ENCODE measurements at places on chromosomes 3 and 15.

GRCh38 chr3:67386451-67386850 is 268.0 kb downstream of the SUCLG2 start:
- no peak for DNase-seq

DNA sequence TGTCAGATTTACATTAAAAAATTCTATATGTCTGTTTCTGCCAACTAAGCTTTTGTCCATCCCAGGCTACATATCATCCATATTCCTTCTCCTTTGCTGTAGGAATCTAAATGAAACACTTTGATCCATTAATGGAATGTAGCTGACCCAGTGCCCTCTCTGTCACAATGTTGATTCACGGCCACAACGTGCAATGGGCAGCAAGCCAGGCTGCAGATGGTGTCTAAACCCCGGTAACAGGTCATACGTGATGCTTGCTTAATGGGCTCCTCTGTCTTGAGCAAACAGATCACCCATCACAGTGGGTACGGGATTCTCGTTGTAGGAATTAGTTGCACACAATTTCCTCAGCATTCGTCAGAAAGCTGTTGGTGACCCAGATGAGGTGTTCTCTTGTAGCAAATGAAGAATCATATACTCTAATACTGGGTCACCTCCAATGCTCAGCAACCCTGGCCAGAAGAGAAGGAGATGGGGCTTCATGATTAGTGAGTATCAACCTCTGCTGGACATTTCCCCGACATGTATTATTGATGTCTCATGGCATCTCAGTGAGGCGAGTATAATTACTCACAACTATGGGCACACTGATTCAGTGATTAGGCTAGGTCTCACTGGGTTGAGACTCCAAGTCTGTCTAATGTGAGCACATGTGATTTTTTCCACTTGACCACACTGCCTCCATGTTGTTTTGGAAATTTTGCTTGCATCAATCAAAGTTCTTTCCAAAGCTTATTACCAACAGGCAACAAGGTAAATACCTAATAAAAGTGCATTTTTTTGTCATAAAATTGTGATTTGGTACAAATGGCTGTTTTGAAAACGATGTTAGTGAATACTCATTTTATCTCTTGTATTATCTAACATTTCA is 12.9 kb upstream of the DCBLD2 start:
- no peak for DNase-seq

DNA sequence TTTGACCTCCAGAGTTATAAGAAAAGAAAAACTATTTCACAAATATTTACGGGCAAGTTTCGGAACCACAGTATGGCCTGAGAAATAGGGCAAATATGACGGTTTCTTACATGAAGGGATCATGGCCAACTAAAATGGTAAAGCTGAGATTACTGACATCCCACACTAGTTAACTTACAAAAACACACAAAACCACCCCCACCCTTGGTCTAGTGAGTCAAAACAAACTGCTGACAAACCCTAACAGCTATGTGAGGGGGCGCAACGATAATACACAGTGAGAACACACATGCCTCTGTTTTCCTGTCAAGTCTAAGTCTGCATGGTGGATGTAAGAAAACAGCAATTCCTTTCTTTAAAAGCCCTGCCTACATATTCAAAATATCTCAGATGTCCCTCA is 32.3 kb downstream of the CBLB start:
- peak; percentile 71 for DNase-seq

GRCh38 chr15:51709031-51709430 is 27.7 kb downstream of the SCG3 start:
- DNase-seq, result no peak

DNA sequence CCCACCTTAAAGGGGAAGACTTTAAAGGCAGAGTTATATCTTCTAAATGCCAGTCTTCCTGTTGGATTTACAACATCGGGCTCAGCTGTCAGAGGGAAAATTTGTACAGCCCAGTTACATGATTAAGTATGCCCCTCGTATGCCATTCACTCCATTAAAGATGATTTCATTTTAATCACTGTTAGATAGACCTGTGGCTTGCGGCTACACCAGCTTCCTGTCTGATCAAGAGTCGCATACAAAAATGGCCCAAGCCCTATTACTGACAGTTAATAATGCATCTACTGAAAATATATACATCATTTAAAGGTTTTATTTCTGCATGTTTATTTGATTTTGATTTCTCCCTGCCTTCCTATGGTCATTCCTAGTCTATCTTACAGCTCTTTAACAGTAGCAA is 7.1 kb downstream of the EIF4E3 start:
- DNase-seq, result no peak

GRCh38 chr15:90807074-90807785 is 61.2 kb upstream of the FURIN start:
- DNase-seq, result no peak

DNA sequence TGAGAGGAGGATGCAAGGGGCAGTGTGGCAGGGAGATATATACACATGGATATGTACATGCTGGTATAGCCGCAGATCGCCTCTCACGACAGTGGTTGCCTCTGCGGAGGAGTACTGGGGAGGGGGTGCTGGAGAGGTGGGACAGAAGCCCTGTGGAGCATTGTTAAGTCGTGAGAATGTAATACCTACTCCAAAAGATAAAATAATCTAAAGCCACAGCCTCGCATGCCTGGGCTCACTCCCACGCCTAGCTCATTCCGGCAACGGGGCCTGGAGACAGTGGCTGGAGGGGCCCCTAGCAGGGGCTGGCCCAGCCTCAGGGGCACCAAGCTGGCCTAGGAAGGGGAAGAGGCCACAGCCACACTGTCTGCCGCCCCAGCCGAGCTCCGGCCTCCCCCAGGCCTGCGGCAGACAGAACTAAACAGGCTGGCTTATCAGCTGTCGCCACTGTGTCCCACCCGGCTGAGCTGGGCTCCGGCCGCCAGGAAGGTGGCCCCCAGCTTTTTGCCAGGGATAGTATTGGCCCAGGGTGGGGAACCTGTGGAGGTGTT is 65.1 kb upstream of the LCTL start:
- DNase-seq, result no peak

- no peak for DNase-seq
Measured at GRCh38 chr3:178201714-178202113, 334.5 kb upstream of the KCNMB2 start.
